ENCODE measurements at places on chromosomes 3 and 15. TPM values are rescaled to one million over a fixed set of nuclear protein-coding genes. Genes with fewer than 3 reads are reported as not detected.

Gene TRH
- total RNA-seq, result 0.13 TPM

Gene EIF1B
- total RNA-seq, result 35.9 TPM

Gene DZIP3
- 3.4 TPM for total RNA-seq

Gene NOX5
- not detected for total RNA-seq

Gene CCDC39
- total RNA-seq, result 1.8 TPM

All from upper lobe of left lung (tissue), 6 donors.